ENCODE measurements at places on chromosomes 3 and 15.

DNA sequence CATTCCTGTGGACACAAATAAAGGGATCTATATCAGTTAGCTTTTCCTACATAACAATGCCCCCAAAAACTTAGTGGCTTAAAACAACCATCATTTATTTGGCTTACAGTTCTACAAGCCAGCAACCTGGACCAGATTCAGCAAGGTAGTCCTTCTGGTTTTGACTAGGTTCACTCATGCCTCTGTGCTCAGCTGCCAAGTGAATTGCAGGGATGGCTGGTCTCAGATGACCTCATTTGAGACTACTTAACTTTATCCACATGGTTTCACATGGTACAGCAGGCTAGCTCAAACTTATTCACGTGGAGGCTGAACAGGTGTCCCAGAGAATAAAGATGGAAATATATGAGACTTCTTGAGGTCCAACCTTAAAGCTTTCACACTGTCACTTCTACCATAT lies 119.3 kb upstream of the BFSP2 start:
- DNase-seq: no peak

GRCh38 chr3:142690613-142691012 lies 33.2 kb upstream of the TRPC1 start:
- DNase-seq: no peak

DNA sequence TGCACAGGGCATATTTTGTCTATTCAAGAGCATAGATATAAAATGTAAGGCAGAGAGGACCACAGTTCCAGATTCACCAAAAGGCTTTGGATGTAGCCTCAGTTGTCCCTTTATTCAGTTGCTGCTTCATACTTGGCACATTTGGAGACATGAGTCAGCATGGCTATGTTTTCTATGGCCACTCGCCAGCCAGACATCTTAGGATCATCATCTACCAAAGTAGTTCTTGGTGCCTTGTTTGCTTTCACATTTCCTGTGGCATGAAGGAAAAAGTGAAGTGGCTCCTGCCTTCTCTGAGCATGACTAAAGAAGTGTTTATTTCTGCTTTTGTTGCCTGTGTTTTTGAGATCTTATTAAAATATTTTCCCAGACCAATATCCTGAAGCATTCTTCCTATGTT lies 7.2 kb downstream of the SUSD5 start:
- no peak for DNase-seq

GRCh38 chr15:24676431-24676830 lies 856 bp downstream of the NPAP1 start:
- DNase-seq: no peak

- peak; percentile 5 for DNase-seq
Observed at GRCh38 chr3:149480326-149481017, 6.0 kb downstream of the TM4SF4 start.

- no peak for DNase-seq
Observed at GRCh38 chr3:107660306-107660976, 137.7 kb downstream of the BBX start.

Data from activated CD4-positive, alpha-beta T cell treated with anti-CD3 and anti-CD28 coated beads for 24 hours (primary cell).